ENCODE measurements at places on chromosomes 16 and 17.

GRCh38 chr17:44069974-44070454 lies 521 bp upstream of the G6PC3 start:
- no peak for DNase-seq

DNA sequence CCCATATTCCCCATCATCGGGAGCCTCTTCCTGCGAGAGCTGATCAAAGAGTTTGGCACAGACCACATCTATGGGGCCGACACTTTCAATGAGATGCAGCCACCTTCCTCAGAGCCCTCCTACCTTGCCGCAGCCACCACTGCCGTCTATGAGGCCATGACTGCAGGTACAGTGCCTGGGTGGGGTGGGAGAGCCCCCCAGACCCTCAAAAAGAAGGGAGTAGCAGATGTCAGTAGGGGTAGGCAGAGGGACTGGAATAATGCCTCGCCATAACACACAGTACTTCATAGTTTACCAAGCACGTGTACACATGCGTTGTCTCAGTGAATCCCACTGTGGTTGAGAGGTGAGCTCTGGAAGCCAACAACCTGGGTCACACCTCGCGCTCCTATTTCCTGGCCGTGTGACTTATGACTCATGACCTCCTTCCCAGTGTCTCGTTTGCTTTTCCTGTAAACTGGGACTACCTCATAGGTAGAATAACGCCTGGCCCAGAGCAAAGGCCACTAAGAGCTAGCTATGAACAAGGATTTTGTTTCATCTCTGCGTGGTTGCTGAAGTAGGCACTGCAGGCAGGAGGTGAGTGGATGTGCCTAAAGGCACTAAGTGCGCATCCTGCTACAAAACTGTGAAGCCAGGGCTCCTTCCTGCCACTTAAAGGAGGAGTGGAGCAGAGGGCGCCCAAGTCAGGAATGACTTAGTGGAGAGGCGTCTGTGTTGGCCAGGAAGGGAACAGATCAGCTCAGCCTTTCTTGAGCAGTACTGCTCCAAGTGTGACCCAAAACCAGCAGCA lies 5.2 kb downstream of the NAGLU start:
- no peak for DNase-seq

GRCh38 chr16:12531937-12532336 lies 271.8 kb downstream of the CPPED1 start:
- no peak for DNase-seq

- DNase-seq, result no peak
Measured at GRCh38 chr16:80615735-80616134, 74.9 kb downstream of the DYNLRB2 start.

DNA sequence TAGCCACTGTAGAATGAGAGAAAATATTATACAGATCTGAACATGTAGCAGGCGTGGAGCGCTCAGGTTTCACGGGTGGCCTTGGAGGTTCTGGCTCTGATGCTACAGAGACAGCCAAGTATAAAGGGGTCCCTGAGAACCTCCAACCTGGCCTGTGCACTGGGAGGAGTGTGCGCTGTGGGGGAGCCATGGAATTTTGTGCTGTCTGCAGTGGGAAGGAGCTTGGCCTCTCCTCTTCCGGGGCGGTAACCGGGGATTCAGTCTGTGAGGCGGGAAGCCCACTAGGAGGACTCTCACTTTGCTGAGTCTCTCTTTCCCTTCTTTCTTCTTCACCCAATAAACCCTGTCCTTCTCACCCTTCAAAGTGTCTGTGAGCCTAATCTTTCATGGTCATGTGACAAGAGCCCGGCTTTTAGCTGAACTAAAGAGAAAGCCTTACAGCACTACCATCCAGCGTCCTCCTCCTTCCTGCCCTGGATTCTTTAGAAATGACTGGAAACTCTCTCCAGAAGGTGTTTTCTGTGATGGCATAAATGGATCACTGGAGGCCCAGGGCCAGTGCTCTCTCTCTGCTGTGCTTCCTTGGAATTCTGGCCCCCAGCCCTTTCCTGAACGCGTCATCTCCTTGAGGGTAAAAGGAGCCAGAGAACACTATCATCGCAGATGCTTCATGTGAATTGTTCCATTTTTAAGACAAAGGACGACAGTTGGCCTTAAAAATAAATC lies 232.1 kb upstream of the CACNG5 start:
- DNase-seq, result no peak

- no peak for DNase-seq
Measured at GRCh38 chr17:37017404-37017803, 68.7 kb downstream of the AATF start.

DNA sequence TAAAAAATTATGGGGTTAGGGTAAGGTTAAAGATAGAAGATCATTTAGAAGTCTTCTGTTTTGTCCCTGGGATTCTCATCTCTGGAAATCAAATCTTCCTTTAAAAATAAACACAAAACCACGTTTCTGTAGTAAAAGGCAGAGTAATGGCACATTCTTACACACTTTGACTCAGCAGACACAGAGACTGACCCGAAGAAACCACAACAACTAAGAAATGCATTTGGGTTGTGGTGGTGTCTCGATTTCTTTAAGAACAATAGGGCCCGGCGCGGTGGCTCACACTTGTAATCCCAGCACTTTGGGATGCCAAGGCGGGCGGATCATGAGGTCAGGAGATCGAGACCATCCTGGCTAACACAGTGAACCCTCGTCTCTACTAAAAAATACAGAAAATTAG lies 54.9 kb upstream of the MYH10 start:
- DNase-seq, result no peak

DNA sequence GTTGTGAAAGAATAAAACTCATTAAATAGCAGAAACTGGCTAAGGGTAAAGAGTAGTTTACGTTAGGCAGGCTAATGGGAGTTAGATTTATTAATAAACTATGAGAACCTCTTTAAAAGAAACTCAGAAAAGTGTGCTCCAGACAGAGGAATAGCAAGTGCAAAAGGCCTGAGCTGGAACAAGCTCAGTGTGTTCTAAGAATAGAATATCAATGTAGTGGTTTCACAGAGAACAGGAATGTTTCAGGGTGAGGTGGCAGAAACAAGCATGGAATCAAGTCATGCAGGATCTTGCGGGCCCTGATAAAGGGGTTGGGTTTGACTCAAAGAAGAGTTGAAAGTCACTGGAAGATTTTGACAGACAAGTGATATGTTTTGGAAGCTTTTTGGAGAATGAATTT lies 164.0 kb upstream of the HS3ST3A1 start:
- DNase-seq, result no peak

DNA sequence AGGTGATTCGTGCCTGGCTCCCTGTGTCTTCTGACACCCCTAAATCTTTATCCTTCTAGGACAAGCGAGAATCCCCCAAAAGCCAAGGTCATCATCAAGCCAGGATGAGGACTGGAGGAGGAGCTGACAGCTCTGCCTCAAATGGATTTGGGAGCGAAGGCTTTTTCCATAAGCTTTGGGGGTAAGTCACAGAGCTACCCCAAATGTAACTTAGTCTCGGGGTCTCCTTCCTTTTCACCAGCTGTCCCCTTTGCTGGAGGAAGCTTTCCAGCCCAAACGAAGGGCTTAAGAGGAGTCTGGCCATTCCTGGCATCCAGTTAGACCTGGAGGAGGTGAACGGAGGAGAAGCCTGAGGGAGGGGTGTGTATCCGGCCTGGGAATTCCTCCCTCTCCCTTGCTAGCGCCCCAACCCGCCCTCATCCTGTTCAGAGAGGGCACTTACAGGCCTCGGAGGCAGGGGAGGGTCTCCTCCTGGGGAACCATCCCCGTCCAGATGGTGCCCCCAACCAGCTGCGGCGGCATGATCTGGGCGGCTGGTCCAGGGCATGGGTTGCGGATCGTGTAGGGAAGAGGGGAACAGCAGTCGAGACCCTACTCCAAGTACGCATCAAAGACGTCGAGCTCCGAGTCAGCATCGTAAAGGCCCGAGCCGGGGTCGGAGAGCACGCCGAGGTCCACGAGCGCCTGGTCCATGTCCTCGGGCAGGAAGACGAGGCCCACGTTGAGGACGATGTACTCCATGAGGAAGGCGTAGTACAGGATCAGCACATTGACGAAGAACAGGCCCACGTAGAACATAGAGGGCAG lies 938 bp downstream of the DEXI start:
- no peak for DNase-seq

GRCh38 chr17:13024016-13024415 lies 6.2 kb upstream of the ELAC2 start:
- no peak for DNase-seq

DNA sequence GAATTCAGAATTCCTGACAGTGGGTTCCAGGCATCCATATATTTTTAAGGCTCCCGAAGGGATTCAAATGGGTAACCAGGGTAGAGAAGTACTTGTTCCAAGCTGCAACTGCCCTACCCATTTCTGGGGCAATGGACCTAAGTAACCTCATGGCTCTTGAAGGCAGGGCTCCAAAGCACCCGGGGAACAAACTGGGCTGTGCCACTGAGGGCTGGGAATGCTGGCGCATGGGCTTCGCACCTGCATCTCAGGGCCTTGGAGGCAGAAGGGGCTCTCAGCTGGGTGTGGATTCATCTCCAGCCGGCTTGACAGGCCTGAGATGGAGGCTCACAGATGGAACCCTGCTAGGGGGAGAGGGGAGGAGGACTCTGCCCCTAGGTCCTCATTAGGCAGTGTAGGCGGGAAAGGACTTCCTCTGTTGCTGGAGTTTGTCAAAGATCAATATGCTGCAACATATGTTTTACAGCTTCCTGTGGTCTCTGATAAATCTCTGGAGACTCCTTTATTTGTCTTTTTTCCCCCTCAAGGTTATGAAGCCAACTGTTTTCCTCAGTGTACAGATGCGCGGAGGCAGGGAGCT lies 232.3 kb upstream of the NLRP1 start:
- DNase-seq, result no peak

DNA sequence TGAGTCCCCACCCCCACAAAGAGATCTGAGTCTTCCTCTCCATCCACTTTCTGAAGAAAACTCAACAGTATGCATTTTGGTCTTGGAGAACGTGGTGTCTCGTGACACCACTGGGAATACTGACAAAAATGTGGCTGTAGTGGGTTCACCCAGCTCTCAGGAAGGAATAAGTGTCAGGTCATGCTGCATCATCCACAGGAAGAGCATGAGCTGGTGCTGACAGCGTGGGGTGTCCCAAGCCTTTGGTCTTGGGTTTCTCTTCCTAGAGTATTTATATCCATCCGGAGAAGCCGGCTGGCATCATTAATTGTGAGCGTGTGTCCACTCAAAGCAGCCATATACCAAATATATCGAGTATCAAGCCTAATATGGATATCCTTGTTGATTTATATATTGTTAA lies 55.9 kb downstream of the C17orf67 start:
- no peak for DNase-seq

DNA sequence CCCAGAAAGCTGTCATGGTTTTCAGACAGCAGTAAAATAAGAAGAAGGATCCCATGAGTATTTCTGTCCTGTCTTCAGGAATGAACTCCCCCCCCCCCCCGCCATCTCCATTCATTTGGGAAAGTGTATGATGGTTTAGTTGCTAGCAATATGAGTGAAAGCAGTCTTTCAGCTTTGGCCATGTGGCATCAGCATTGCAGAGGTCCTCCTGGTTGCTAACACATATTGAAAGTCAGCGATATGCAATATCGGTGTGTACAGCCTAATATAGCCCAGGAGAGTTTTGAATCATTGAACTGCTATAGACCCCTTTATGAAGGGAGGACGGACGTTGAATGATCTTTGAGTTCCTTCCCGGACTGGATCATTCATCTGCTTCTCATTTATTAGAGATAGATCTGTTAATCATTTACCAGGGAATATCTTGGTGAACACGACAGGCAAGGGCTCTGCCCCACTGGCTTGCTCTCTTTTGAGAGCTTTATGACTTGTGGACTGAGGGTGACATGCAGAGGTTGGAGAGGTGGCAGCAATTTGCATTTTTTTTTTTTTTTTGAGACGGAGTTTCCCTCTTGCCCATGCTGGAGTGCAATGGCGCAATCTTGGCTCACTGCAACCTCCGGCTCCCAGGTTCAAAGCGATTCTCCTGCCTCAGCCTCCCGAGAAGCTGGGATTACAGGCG lies 25.2 kb downstream of the DEF8 start:
- DNase-seq, result no peak

GRCh38 chr17:3794557-3795389 lies 6.2 kb downstream of the ITGAE start:
- DNase-seq, result peak; percentile 74

DNA sequence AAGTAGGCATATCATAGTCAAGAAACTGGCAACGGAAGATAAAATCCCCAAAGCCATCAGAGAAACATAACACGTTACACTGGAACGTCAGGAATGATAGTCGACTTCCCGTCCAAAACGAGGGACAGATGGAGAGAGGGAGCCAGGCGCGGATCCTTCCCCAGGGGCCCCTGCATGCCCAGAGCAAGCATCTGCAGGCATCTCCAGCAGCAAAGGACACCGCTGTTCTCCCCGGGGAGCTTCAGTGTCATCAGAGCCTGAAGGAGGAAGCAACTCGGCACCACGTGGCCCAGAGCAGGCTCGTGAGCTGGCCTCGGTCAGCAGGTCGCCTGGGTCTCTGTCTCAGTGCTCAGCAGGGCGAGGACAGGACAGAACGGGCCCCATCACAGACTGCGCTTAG lies 50.1 kb downstream of the LMF1 start:
- DNase-seq, result no peak

All from kidney epithelial cell (primary cell).